ENCODE measurements at places on chromosomes 7 and 10.

- no peak for DNase-seq
Observed at GRCh38 chr7:140009735-140010134, 53.0 kb downstream of the PARP12 start.

- DNase-seq, result peak; percentile 67
Observed at GRCh38 chr10:97737770-97738265, 890 bp downstream of the ZFYVE27 start.

GRCh38 chr10:13420532-13421307, 72.6 kb upstream of the SEPHS1 start:
- DNase-seq, result no peak

GRCh38 chr10:76311752-76312636, 880.6 kb downstream of the LRMDA start:
- DNase-seq, result peak; percentile 39

GRCh38 chr7:517774-518629, 1.6 kb downstream of the PDGFA start:
- DNase-seq, result peak; percentile 73

DNA sequence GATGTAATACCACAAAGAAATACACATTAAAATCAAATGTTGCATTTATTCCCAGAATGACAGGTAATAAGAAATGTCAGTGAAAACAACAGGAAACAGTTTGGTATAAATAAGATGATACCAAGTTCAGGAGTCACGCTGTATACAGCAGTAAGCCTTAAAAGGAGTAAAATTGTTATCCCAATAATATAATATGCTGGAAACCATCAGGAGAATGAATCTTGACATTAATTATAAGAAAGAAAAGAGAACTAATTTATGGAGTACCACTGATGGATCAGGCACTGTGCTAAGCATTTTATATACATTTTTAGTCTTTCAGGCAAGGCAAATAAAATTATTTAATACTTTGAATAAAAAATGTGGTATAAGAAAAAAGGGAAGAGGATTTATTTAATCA, 27.6 kb downstream of the PRKAR2B start:
- no peak for DNase-seq

DNA sequence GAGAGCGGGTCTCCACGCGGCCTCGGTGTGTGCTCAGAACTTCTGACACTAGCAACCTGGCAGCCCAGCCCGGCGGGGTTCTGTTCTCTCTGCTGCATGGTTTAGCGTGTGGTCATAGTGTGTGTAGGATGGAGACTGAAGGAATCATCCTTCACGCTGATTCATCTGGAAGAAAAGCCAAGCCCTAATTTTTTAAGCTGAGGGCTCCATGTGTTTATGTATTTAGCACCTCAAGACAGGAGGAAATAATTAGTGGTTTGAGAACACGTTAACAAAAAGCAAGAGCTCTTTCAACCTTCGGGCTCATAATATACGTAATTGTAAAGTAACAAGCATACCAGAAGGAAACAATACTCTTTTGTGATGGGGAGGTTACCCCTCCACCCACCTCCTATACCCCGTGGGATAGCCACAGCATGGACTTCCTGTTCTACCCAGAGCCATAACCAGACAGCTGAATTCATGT, 504.6 kb upstream of the MKI67 start:
- no peak for DNase-seq

- DNase-seq, result no peak
Observed at GRCh38 chr10:79209340-79209739, 137.9 kb upstream of the PPIF start.

DNA sequence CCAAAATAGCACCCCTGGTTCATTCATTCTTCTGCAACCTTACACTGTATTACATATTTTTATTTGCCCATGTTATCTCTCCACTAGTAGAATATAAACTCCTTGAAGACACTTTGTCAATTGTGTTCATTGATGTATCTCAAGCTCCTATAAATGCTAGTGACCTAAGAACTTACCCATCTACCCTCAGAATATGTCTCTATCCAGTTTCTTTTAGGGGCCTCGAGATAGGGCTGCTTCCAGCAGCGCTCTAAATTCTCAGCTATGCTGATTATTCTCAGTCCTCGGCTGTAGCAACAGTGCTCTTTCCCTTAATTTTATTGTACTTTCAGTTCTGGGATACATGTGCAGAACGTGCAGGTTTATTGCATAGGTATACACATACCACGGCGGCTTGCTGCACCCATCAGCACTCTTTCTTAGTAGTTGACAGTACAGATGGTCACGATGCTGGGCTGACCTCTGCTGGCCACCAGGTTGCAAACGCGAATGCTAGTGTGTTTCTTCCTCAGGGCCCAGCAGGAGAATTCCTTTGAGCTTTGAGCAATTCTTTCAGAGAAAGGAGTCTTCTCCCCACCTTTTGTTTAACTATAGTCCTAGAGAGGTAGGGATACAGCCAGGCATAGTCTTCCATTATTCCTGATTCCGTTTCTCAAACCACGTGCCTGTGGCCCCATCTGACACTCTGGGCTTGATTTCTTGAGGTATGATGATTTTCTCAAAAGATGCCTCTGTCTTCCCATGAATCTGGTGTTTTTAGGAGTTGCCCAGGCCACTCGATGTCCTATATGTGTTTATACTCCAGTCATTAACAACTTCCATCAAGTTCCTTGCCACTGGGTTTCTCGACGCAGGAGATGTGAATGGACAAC, 49.1 kb upstream of the CDC14C start:
- DNase-seq, result peak; percentile 10

- no peak for DNase-seq
Observed at GRCh38 chr10:111240348-111240747, 163.5 kb downstream of the ADRA2A start.

DNA sequence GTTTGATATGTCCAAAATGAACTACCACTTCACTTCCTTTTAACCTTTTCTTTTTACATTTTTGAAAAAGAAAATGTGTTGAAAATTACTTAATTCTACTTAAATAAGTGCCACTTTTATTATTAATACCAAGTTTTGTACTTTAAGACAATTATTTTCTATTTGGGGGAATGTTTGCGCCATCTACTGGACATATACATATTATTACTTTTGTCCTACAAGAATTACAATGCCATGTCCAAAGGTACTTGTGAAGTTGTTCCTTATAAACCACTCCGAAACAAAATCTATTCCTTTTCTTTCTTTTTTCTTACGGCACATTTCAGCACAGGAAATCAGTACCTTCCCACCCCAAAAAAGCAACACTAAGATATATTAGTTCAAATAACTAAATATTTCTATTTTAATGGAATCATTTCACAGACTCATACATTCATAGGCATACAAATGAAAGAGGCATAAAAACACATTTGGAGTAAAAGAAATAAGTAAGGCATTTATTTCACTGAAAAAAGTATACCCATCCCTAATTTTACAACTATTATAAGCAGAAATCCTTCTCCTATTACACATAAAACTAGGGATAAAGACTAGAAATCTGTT, 169.9 kb downstream of the RNF133 start:
- peak; percentile 2 for DNase-seq

DNA sequence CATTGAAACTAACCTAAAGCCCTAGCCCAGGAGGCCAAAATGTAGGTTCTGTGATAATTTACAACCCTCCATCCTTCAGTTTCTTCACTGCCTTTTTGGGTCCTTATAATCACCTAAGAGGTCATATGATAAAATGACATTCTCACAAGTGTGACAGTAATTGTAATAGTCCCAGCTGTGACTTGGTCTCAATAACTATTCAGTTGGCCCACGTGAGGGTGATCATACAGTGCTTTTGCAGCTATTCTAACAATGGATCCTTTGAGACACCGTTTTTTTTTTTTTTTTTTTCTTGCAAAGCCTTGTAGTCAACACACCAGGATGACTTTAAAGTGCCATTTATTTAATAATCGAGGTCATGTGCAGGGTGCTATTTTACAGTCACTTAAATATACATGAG, 760.0 kb downstream of the PHTF2 start:
- no peak for DNase-seq

- DNase-seq, result no peak
Observed at GRCh38 chr10:24343686-24344085, 134.7 kb downstream of the KIAA1217 start.

DNA sequence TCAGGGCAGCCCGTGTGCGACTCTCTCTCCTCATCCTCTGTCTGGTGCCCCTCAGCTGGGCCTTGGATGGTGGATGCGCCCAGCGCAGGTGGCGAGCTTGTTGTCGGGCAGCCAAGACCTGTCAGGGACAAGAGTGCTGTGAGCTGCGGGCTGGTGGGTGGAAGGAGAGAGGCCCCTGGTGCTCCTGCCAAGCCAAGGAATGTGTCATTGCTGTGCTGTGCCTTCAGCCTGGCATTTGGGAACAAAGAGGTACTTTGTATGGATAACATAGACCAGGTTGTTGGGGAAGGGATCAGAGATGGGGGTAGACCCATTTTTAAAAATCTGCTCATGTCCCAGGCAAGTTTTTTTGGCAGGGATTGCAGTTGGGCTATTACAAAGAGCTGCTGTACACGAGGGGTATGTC, 120.9 kb downstream of the PKD1L1 start:
- no peak for DNase-seq

- no peak for DNase-seq
Observed at GRCh38 chr10:125708971-125709503, 10.5 kb upstream of the EDRF1 start.

DNA sequence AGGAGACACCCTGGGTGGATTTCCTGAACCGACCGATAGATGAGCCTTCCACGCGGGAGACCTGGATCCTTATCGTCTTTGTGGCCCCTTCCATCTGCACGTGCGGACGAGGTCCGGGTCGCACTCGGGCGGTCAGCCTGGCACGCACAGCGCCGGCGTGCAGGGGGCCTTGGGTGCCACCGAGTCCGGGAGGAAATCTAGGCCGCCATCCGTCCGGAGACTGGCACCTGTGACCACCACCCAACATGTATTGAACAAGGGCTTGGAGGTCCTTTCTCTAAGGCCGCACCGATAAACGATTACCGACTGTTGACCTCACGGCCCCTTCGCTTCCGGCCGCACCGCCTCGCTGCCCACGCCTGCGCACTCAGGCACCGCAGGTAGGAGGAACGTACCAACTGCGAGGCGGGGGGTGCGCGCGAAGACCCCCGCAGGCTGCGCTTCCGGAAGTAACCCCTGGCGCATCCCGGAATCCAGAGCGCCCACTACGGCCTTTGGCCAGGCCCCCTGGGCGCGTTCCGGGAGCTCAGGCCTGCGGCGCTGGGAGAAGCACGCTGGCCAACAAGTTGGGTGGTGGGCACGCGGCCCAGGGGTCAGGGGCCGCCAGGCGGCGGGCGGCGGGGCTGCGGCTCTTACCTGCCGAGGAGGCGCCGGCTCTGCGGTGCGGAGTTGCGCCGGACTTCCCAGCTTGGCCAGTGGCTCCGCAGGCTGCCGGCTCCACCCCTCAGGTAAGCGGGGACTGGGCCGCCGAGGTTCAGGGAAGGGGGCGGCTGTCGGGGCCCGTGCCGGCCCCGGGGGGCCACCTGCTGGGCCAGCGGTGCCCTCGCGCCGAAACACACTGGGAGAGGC, at the start of the genes ACTR3C and LRRC61:
TSS of gene ACTR3C (minus strand) at position 713 of the 849 bp plus-strand sequence. CDS start 28,249 bp downstream, outside the sequence.
TSS of gene LRRC61 (plus strand) at position 523 of the 849 bp plus-strand sequence. CDS start 13,507 bp downstream, outside the sequence.
- no peak for DNase-seq

- peak; percentile 87 for DNase-seq
Observed at GRCh38 chr7:47458057-47458456, 123.9 kb downstream of the TNS3 start.

DNA sequence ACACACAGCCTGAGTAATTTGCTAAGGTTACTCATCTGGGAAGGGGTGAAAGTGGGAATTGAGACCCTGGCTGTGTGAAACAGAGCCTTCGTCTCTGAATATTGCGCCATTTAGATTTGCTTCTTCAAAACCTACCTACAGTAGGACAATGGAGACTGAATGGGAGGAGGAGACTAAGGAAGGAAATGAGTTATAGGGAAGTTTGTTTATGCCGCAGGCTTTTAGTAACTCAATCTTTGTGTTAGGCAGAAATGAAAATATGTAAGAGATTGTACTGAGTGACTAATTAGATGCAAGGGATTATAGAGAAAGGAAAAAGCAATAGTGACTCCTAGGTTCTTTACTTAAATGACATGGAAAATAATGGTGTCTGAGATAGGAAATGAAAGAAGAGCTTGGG, 80.2 kb downstream of the KCND2 start:
- no peak for DNase-seq

DNA sequence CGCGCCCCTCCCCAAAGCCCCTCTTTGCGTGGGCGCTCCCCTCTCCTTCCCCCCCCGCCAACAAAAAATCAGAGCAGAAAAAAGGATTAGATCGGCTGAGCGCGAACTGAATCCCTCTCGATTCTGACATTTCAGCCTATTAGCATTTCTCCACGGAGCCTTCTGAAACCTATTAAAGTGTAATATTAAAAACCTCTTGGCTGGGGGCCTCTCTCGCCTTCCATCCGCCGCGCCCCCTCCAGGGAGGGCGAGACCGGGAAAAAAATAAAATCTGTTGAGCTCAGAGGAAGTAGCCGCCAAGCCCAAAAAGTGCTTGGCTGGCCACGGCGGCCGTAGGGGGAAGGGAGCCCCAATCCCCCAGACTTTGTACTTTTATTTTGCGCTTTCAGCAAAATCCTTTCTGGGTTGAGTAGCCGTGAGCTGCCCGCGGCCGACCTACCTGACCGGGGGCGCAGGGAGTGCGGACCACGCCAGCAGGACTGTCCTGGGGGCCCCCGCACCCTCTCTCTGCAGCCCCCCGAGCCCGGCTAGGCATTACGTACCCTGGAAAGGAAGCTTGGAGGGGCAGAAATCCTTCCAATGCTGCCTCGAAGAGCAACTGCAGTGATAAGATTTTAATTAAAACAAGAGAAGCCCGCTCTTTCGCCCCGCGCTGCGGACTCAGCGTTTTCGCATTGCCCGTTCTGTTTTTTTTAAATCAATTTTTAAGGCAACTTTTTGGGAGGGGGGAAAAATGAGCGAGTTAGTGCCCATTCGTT, 1.3 kb upstream of the TNRC18 start:
- no peak for DNase-seq

DNA sequence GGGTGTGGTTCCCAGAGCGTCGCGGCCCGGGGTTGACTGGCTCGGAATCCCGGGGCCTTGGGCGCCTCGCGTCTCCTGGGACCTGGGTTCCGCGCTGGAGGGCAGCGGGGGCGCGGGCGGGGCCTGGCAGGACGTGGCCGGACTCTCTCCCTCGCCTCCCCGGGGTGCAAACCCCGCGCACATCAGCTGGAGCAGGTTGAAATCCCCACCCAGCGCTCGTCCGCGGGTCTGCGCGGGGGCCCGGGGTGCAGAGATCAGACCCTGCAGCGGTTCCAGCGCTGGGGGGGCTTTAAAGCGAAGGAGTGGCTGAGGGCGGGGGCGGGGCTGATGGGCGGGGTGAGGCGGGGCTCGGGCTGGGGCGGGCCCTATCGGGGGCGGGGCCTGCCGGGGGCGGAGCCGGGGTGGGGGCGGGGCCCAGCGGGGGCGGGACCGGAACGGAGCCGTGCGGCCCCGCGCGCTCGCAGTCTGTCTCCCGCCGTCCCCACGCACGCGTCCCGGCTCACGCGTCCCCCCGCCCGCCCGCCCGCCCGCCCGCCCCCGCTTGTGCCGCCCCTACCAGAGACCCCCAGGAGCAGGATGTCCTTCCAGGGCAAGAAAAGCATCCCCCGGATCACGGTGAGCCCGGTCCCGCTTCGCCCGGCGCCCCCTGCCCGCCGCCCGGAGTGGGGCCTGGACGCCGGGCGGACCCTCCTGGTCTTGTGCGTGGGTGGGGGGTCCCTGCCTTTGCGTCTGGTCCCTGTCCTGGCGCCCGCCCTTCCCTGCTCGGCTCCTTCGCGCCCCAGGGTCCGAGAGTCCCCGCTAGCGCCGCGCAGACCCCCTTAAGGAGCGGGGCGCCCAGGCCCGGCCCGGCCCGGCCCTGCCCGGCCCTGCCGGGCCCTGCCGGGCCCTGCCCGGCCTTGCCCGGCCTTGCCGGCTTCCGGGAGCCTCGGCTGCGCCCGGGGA, at the start of gene DPYSL4:
TSS of gene DPYSL4 (plus strand) at position 461 of the 942 bp plus-strand sequence. CDS start at position 577, 116 bp downstream.
- peak; percentile 88 for DNase-seq

GRCh38 chr10:33352175-33352574, 17.7 kb upstream of the NRP1 start:
- peak; percentile 42 for DNase-seq

Data from AG08396 (cell line).